Caki2 (cell line): ENCODE measurements at places on chromosomes 3 and 15. TPM values are rescaled to one million over a fixed set of nuclear protein-coding genes. Genes with fewer than 3 reads are reported as not detected.

- no peak for DNase-seq
Measured at GRCh38 chr3:98326105-98326893, 27.4 kb upstream of the OR5K4 start.

Gene FES
- not detected in 2 replicates for total RNA-seq

- DNase-seq = no peak
Measured at GRCh38 chr3:79632842-79633241, 135.0 kb downstream of the ROBO1 start.

Gene UBAP1L
- total RNA-seq = not detected in 2 replicates

- DNase-seq = no peak
Measured at GRCh38 chr3:112555535-112556170, 6.1 kb downstream of the ATG3 start.

Gene SCG3
- not detected in 2 replicates for total RNA-seq

GRCh38 chr3:141448606-141449220 lies 38.1 kb upstream of the RASA2 start:
- no peak for DNase-seq

DNA sequence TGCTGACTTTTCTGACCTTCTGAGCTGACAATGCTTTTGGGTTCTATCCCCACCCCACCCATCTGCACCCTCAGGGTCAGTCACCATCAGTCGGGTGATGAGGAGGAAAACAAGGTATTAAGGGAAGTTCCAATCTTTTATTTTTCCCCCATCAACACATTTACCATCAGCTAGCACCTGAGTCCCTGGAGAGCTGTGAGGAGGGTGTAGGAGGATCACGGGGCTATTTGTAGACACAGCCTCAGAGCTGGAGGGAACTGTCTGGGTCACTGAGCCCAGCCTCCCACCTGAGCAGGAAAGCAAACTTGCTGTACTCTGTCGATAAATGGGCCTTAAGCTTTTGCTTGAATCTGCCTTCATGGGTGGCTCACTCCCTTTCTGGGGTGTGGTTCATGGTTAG lies 24.8 kb upstream of the ZFAND6 start:
- no peak for DNase-seq

DNA sequence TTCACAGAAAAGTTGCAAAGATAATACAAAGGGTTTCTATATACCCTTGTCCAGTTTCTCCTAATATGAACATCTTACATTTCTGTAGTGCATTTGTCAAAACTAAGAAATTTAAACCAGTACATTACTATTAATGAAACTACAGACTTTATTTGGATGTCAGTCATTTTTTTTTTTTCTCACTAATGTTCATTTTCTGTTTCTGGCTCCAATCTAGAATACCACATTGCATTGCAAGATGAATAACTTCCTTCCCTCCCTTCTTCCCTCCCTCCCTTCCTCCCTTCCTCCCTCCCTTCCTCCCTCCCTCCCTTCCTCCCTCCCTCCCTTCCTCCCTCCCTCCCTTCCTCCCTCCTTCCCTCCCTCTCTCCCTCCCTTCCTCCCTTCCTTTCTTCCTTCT lies 509.2 kb upstream of the MCTP2 start:
- DNase-seq = no peak

- no peak for DNase-seq
Measured at GRCh38 chr3:116886202-116886893, 176.8 kb downstream of the TUSC7 start.

- no peak for DNase-seq
Measured at GRCh38 chr3:17514597-17514996, 227.8 kb downstream of the TBC1D5 start.

DNA sequence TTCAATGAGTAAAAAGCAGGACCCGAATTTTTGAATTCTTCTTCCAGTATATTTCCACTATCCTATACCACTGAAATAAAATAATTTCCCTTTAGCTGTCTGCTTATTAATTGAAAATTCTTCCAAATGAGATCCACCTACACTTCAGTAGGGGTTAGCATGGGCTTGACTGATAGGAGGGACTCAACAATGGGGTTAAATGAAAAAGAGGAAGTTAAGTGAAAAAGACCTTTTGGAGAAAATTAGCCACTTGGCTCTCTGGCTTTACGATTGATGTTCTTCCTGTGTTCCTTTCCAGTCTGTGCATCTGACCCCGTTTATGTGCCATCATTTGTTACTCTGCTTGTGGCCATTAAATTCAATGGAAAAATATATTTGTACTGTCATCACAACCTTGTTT lies 54.0 kb upstream of the GCNT3 start:
- no peak for DNase-seq

DNA sequence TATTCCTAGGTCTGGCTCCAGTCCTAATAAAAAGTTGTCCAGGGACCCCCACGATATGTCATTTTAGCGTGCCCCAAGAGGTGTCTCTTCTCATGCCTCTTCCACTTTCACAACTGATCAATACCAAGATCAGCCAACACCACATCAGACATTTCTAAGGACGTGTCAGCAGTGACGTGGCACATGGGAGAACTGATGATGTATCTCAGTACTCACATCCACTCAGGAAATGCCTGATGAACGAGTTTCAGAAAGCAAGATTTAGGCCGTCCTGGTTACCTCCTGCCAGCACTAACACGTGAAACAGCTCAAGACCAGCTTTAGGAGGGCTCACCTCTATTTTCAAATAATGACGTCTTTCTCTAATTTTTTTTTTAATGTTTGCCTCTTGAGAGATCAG lies 19.6 kb downstream of the VGLL4 start:
- DNase-seq = no peak

Gene FAM107A
- not detected in 2 replicates for total RNA-seq

- DNase-seq = no peak
Measured at GRCh38 chr3:31943041-31943440, 38.0 kb downstream of the OSBPL10 start.

- DNase-seq = no peak
Measured at GRCh38 chr3:141011997-141012262, 39.2 kb upstream of the SPSB4 start.

- peak; percentile 24 for DNase-seq
Measured at GRCh38 chr3:149790268-149790667, 2.1 kb downstream of the ANKUB1 start.

Gene PRTG
- 6.4 and 29.2 TPM in 2 replicates for total RNA-seq

Gene GUCA1C
- not detected in 2 replicates for total RNA-seq

- DNase-seq = no peak
Measured at GRCh38 chr3:139095803-139096466, 51.2 kb upstream of the PRR23C start.

GRCh38 chr3:36219398-36219797 lies 160.9 kb upstream of the STAC start:
- DNase-seq = peak; percentile 39

Gene HHLA2
- not detected in 2 replicates for total RNA-seq

DNA sequence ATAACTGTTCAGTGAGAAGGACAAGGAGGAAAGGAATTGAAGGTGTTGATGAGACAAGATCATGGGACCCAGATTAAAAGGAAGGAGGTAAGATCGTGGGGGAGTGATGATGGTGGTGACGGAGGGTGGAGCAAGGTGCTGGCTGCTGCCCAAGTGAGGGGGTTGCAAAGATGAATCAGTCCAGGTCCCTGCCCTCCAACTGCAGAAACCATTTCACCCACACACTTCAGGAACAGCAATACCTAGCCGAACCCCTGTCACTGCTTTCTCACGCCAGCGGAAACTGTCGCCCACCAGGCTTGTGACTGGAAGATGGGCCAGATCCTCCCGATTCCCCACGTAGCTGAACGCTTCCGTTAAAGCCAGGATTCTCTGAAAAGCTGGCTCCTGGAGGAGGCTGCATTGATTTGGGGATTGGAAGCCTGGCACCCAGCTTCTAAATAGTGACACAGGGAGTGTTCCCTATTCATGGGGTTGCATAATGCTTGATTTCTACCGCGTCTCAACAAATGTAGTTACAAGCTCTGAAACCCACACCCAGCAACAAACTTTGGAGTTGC lies 3.2 kb upstream of the LSG1 start:
- DNase-seq = no peak

Gene PATL2
- 3.6 TPM in 1 of 2 replicates, not detected in the other for total RNA-seq

DNA sequence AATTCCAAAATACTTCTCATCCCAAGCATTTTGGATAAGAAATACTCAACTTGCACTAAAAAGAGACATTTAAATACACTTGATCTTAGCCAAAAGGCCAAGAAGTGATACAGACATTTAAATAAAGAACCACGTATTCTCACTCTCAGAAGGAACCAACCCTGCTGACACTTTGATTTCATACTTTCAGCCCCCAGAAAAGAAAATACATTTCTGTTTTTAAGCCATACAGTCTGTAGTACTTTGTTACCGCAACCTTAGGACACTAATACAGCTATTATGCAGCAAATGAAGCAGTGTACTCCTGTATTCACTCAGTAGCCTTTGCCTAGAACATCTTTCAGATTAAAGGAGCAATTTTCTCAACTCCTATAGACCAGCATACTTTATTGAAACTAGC lies 86.7 kb downstream of the TBC1D5 start:
- no peak for DNase-seq

DNA sequence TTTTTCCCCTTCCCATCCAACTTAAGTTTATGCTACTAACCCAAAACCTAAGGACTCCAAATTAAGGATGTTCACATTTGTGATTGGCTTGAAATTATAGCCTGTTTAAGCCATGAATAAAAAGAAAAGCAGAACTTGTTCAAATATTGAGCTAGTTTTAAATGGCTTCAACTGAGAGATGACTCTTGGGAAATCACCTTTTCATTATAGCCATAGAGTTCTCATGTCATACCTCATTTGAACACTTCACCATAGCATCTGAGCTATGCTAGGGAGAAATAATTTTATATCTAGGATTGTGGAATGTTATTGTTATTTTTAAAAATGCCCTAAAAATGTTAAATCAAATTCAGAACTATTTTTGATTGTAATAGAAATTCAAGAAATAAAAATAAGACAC lies 409.2 kb upstream of the RARB start:
- DNase-seq = no peak

DNA sequence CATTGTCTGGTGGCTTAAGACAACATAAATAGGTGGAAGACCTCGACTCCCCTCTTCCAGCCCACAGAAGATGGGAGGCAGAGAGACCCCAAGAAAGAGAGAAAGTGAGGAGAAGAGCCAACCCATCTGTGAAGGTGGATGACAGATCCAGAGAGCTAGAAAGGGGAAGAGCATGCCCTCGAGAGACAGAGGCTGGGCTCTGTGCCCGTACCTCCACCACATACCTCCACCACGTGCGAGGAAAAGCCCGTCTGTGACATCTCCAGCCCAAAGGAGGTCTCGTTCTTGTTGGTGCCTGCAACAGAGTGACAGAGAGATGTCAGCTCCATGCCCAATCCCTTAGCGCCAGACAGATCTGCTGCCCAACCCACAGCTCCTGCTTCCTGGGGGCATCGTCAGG lies 71.1 kb downstream of the FEM1B start:
- DNase-seq = no peak

DNA sequence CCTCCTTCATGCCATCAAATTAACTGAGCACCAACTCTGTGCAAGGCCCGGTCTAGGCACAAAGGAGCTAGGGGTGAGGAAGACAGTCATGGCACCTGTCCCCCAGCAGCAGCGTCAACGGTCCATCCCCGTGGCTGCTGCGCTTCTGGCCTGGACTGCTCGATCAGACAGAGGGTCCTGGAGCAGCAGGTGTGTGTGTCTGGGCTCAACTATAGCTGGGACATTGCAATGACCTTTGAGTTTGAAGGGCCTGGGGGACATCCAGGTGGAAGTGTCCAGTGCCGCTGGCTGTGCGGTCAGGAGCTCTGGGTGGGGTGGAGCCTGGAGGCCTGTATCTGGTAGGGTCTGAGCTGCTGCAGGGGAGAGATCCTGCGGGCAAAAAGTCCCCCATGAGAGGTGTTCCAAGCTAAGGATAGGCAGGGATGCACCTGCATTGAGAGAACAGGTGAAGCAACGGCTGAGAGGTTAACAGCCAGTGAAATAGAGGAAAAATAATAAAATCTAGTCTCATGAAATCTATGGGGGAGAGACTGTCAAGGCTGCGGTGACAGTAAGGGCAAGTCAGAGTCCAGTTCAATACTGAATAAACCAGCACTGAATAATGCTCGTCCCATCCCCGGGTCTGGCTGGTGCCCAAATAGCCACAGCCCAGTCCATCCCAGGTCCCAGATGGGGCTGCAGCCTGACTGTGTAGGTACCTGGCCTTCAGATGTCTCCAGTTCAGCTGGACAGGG lies 25.4 kb upstream of the SLC41A3 start:
- DNase-seq = no peak

GRCh38 chr3:142577696-142578328 lies 721 bp downstream of the ATR start:
- no peak for DNase-seq

DNA sequence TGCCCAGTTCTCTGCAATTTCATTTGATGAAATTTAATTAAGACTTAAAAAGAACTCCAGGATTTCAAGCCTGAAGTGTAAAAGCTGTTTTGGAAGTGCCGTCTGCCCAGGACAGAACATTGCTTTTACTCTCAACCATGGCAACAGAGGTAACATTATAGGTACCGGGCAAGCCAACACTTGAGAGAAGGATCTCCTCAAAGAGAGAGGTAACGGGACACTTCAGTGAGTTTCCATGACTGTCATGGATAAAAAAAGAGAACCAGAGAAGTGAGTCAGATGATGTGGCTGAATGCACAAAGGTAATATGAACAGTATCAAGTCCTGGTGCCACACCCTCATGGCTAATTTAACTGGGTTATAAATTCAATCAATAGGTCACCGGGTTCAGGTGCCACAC lies 130.2 kb upstream of the LMOD3 start:
- peak; percentile 46 for DNase-seq

DNA sequence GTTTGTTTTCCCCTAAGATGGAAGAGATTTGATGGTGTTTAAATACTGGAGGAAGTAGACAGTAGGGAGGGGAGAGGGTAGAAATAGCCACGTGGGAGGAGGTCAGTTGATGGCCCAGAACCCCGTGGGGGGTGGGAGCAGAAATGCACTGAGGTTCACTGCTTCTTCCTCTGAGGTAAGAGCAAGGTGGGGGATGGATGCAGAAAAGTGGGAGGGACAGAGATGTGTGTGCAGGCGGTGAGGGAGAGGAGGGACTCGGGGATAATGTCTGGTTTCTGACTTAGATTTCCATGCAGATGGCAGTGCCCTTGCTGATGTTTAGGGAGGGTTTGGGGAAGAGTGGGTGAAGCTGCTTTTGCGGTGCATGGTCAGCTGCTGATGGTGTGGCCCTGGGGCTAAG lies 102.9 kb downstream of the ARNT2 start:
- no peak for DNase-seq

- DNase-seq = no peak
Measured at GRCh38 chr3:71311661-71312046, 271.9 kb downstream of the FOXP1 start.

- no peak for DNase-seq
Measured at GRCh38 chr15:54618120-54618519, 578.6 kb downstream of the RSL24D1 start.

DNA sequence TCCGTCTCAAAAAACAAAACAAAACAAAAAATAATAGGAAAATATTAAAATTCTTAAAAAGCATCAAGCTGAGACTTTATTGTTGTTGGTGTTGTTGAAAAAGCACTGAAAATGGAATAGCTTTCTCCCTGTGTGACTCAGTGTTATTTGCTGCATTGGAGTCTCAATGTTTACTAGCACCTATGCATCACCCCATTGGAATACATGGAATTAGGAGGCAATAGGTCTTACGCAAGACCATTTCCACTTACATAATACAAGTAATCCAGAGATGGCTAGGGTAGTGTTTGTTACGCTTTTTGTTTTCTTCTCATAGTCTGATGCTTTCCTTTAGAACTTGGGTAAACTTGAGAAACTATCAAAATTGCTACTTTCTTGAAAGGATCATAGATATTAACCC lies 15.2 kb downstream of the GXYLT2 start:
- DNase-seq = no peak

Gene NUSAP1
- 177 and 204 TPM in 2 replicates for total RNA-seq

GRCh38 chr3:122589297-122589696 lies 11.8 kb downstream of the PARP15 start:
- DNase-seq = no peak

Gene SCAP
- 47.7 and 49.5 TPM in 2 replicates for total RNA-seq
